ENCODE measurements at places on chromosomes 12 and 14.

GRCh38 chr12:129202109-129202814, 349.0 kb downstream of the GLT1D1 start:
- DNase-seq, result no peak

DNA sequence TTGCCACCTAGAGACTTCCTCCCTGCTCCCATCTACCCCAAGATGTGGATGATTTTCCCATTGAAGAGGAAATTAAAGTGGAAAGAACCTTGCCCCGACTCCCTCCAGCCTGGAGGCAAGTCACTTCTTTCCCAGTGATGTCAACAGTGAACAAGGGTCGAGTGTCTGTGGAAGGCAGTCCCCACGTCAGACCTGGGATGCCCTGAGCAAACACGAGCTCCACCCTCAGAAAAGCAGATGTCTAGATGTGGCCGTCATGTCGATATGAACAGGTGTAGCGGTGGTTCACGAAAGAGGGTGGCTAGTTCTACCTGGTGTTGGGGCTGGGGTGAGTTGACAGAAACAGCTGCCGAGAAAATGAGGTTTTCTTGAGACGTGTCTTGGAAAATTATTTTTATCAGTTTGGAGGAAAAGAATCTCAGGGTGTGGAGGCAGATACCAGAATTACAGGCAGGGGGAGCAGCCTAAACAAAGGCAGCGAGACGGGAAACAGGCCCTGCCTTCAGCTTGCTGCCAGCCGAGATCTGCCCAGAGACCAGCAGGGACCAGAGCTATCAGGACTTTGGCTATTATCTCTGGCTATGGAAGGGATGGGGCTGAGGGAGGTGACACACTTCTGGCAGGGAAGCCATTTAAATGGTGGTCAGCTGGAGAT, 25.9 kb downstream of the SYNDIG1L start:
- no peak for DNase-seq

GRCh38 chr12:18262514-18262913, 1.2 kb downstream of the PIK3C2G start:
- DNase-seq, result no peak

GRCh38 chr12:57138526-57139272, 8.7 kb downstream of the LRP1-AS start:
- no peak for DNase-seq

DNA sequence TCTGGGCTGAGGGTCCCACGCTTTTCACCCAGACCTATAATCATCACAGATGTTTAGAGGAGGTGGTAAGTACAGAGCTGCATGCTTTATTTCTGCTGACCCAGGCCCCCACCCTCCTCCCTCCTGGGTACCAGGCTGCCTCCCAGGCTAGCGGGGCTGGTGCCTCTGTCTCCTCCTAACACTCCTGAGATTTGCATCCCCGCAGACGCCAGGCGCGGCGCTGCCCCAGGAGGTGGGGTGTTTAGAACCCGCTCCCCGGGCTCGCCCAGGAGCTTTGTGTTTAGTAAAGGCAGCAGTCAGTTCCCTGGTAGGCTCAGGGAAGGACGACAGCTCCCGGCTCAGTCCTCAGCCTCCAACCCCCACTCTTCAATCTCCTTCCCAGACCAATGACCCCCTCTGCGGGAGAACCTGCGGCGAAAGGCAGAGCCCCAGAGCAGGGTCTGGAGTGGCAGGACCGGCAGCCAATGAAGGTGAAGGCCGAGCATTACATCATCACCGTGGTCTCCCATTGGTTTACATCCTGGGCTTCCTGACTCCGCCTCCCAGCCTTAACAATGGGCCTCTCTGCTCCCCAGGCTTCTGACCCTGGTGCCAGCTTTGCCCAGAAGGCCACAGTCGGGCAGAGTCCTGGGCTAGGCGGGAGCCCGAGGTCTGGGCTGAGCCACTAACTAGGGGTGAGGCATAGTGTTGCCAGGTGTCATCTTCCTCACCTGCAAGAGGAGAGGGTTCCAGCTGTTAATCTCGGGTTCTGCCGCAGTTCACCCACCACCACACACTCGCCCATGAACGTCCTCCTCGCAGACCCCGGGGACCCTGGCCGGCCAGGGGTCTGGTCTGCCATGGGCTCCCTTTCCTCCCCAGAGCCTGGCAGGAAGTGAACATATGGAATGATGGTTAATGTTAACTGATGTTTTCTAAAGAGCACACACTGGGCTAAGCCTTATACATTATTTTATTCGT, 57.5 kb downstream of the CALM1 start:
- DNase-seq, result peak; percentile 95

- DNase-seq, result no peak
These were observed 14.7 kb downstream of the SERPINA1 start for GRCh38 chr14:94373708-94374107.

- no peak for DNase-seq
These were observed 69.6 kb downstream of the NINJ2 start for GRCh38 chr12:593396-594270.

DNA sequence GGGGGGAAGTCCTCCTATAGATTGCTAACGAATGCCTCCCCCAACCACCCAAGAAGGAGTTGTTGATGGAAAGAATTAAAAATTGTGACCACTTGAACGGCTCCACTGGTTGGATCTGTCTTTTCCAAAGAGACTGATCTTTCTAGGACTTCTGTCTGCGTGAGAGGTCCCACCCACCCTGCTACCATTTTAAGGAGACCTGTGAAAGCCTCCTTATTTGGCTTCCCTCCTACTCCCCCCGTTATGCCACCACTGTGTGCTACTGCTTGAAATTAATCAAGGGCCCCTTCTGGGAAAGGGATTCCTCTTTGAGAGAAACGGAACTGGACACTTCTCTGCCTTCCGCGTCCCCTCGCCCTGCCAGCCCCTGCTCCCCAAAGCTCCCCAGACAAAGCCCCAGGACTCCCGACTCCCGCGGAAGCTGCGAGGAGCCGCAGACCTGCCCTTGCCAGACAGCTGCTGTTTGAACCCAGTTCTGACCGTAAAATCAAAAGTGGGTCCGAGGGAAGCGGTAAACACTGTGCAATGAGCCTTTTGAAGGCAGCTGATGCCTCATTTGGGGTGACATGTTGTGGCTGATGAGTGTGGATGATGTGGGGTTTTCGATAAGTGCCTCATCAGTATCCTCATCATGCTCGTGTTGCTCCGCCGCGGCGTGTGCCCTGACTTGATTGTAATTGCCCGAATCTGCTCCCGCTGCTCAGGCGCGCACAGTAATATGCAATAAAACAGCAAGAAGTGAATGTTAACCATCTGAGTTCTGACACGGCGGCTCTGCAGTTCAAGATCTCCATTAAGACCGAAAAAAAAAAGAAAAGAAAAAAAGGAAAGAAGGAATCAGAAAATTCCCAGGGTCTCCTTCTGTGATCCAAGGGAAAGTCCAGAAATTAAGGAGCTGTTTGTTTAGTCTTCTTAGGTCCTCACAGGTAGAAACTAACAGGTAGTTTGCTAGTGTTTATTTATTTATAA, 48.2 kb downstream of the MBIP start:
- no peak for DNase-seq

GRCh38 chr12:49017891-49018260, 700 bp downstream of the PRKAG1 start:
- no peak for DNase-seq

- peak; percentile 47 for DNase-seq
These were observed 280.6 kb upstream of the CLEC14A start for GRCh38 chr14:38536376-38537038.

GRCh38 chr12:50104417-50105366, 884 bp downstream of the GPD1 start:
- DNase-seq, result no peak

- peak; percentile 48 for DNase-seq
These were observed 706 bp downstream of the CRACR2A start for GRCh38 chr12:3752096-3752709.

DNA sequence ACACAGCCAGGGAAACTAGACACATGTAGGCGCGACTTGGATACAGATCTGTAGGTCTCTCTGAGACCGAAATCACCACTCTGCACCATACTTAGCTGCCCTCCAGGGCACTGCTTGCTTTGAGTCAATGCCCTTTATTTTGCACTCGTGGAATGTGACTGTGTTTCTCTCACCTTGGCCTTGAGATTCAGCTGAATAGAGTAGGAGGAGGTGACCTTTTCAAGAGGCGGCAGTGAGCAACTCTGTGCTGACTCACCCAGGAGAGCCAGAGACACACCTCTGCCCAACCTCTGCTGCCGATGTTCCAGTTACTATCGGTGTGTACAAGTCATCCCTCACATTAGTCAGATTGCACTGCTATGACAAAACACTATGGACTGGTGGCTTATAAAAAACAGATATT, 583.4 kb downstream of the VRK1 start:
- no peak for DNase-seq

DNA sequence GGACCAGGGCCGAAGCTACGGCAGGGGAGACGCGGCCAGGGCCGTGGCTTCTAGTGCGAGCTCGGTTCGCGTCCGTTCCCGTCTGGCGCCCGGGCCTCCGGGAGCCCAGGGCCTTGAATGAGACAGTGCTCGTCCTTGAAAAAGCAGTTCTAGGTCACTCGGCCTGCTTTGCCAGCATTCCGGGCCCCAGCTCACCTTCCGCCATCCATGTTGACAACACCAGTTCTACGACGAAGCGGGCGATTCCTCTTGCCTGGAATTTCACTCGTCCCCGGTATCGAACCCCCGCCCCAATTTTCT, 4.5 kb downstream of the OR10AD1 start:
- no peak for DNase-seq

DNA sequence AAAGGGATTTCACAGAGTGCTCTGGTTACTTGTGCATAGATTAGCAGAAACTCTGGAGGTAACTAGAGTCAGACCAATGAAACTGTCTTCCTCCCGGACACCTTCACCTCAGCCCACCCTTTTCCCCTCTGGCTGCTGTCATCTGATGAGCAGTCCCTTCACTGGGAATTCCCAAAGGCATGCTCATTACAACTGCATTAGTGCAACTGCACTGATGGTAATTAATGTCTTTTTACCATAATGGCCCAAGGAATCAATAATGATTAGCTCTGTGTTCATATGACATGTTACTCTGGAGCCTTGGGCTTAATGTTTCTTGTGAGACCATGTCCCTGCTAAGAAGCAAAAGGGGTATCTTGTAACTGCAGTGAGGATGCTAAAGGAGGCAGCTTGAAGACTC, 304.5 kb downstream of the GRIN2B start:
- DNase-seq, result no peak

DNA sequence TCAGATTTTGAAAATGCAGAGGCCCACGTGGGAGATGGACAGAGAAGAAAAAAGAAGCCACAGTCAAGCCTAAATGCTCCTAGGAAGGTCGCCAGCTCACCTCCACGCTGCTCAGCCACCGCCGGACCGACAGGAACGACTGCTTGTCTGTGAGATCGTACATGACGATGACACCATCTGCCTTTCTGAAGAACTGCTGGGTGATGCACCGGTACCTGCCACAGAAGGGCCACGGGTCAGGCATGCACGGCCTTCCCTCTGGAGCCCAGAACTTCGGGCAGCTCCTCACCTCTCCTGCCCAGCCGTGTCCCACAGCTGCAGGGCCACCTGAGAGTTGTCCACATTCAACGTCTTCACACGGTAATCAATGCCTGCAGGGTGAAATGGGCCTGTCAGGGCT, 125.6 kb downstream of the CRACR2A start:
- no peak for DNase-seq

DNA sequence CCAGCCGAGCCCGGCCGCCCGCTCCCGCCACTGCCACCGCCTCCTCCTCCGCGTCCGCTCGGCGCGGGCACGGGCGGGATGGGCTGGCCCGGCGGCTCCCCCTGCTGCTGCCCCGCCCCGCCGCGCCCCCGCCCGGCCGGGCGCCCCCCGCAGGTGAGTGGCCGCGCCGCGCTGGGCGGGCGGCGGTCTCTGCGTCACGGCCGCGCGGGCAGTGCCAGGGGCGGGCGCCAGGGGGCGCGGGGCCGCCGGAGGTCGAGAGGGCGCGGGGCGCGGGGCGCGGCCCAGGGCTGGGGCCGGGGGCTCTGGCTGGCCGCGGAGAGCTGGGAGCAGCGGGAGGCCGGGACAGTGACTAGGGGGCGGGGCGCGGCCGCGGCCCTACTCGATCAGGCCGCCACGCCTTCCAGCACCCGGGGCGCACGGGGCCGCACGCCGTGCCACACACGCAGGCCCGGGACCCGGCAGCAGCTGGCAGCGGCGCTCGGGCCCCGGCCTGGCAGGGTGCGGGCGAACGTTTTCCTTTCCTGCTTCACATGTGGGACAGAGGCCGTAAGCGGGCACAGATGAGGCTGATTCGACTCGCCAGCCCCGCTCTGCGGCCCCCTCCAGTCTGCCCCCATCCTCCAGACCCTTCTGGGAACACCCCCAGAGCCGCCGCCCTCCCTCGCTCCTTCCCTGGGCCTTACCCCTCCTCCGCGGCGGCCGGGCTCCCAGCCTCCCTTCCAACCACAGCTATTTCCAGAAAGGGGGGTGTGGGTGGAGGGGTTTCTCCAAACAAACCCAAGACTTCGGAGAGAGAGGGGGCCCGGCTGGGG, 2.4 kb upstream of the TNS2 start:
- DNase-seq, result peak; percentile 92

GRCh38 chr14:31935391-31935790, 141.7 kb upstream of the ARHGAP5 start:
- no peak for DNase-seq

DNA sequence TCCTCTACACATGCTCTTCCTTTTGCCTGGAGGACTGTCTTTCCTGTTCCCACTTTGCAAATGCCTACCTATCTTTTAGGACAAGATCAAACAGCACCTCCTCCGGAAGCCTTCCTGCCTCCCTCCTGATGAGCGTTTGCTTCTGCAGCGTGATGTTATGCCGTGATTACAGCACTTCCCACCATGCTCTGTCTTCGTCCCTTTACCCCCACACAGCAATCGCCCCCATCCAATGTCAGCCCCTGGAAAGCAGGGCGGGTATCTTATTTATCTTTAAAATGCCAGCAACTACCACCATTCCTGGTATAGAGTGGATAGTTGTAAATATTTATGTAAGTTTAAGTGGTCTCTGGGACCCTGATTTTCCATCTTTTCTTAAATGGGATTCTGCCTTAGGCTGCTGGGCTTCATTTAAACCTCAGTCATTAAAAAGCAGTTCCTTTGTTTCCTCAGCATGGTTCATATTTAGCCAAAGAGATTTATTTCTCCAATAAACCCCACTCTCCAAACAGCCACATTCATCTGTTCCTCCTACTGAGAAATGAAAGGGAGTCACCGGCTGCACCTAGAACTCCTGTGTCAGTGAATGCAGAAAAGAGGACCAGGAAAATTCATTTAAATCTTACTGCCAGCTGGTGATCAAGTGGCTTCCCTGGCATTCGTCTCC, 33.8 kb upstream of the SLC24A4 start:
- no peak for DNase-seq

DNA sequence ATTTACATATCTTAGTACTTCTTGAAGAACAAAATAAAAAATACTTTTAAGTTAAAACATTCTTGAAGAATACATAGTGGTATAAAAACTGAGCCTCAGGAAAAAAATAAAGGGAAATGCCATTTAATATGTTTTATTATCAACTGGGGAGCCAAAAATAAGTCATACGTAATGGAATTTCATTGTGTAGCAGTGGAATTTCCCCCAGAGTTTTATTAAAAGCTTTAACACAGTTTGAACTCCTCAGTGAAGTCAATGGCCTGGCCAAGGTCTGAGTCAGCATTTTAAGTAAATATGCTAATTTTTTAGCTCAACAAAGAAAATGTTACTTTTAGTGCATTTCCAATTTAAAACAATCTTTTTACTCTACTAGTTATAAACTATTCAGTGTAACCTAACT, 350.1 kb upstream of the ATP2B1 start:
- no peak for DNase-seq

- no peak for DNase-seq
These were observed 18.4 kb upstream of the SAMD4A start for GRCh38 chr14:54548491-54548890.

- DNase-seq, result no peak
These were observed 59.5 kb downstream of the BCAT1 start for GRCh38 chr12:24889411-24889810.
